Stomach (tissue), 19 donors: ENCODE measurements at places on chromosomes 3 and 15. TPM values are rescaled to one million over a fixed set of nuclear protein-coding genes. Genes with fewer than 3 reads are reported as not detected.

AGTR1 gene
- polyA plus RNA-seq, result 0.25 TPM

RARB gene
- 1.7 TPM for polyA plus RNA-seq

MESP2 gene
- polyA plus RNA-seq, result not detected

SLC9C1 gene
- polyA plus RNA-seq, result not detected

NR1I2 gene
- 0.25 TPM for polyA plus RNA-seq

GOLGA8N gene
- 1.8 TPM for polyA plus RNA-seq

SCAANT1 gene
- polyA plus RNA-seq, result not detected

MME gene
- 4.5 TPM for polyA plus RNA-seq
